ENCODE measurements at places on chromosomes 6 and 20.

- no peak for DNase-seq
Measured at GRCh38 chr20:36218380-36219064, 17.8 kb upstream of the AAR2 start.

DNA sequence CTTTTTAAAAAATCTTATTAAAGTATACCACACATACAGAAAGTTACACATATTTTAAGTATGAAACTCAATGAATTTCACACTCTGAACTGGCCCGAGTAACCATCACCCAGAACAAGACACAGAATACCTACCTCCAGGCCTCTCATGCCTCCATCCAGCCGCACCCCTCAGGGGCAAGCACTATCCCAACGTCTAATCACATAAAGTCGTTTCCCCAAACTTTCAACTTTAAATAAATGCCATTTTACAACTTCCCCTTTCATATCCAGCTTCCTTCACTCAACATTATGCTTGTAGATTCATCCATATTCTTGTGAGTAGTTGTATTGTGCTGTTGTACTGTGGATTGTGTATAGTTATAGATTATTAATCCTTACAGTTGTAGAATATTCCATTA, 539.1 kb downstream of the CD83 start:
- no peak for DNase-seq

GRCh38 chr6:115717062-115717461, 343.6 kb downstream of the FRK start:
- no peak for DNase-seq

- no peak for DNase-seq
Measured at GRCh38 chr20:61991476-61991875, 74.2 kb downstream of the TAF4 start.

DNA sequence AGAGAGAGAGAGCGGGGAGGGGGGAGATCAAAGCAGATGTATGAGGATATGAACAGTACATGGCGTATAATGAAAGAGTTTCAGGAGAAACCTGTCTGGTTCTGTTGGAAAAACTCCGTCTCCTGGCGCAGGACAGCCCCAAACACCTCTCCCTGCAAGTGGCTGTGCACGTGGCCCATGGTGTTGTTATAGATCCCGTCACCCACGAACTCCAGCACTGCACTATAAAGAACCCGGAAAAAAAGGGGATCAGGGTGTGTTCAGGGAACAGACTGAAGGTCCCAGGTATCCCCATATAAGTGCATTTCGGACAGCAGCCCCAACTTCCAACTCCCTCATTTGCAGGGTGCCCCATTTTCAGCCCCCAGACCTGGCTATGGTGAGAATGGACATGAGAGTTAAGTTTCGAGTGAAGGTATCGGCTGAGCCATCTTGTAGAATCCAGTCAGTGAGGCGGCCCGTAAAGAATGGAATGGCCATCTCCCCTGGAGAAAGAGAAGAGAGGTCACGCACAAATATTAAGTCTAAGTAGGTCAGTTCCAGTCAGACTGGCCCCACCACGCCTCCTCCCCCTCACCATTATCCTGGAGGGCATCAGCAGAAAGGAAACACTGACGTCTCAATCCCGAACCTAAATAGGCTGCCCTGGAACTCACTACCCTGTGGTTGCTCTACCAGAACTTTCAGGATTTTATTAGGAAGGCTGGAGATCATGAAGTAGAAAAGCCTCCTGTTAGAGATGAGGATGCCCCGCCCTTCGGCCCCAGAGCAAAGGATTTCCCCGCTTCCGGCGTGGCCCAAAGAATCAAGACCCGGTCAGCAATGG, 1.3 kb downstream of the TAP1 start:
- no peak for DNase-seq

- no peak for DNase-seq
Measured at GRCh38 chr6:47690214-47690613, 8.2 kb upstream of the ADGRF4 start.

GRCh38 chr6:84967389-84967788, 203.0 kb upstream of the TBX18 start:
- no peak for DNase-seq

DNA sequence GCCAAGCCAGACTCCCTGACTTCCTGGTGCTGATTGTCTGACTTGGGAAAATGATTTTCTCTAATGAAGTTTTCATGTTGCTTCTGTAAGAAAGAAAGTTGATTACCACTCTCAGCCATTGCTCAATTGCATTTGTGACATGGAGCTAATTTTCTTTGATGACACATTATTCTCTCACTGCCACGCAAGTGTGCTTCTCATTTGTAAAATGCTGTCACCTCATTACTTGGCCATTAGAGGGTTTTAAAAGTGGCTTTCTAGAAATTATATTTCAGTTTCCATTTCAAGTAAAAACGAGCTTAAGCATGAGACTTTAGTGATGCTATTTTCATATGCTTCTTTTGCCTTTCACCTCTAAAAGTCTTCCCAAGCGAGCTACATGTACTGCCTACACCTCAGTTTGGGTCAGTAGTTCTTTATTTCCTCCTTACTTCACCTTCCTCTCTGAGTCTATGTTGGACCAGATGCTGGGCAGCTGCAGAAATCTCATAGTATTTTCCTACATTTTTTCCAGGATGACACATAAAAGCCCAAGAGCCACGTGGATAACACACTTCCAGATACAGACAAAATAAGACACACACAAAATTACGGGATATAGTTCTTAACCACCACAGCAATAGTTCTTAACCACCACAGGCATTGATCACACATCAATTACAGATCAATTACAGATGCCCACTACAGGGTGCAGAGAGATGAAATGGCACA, 6.3 kb upstream of the FAM210B start:
- no peak for DNase-seq

GRCh38 chr6:96157018-96157565, 141.3 kb downstream of the FUT9 start:
- no peak for DNase-seq

GRCh38 chr6:158168040-158168289, at the start of gene SERAC1:
TSS of gene SERAC1 (minus strand) at chr6:158168262. CDS start at chr6:158158363, 9,899 bp downstream.
- DNase-seq, result no peak

DNA sequence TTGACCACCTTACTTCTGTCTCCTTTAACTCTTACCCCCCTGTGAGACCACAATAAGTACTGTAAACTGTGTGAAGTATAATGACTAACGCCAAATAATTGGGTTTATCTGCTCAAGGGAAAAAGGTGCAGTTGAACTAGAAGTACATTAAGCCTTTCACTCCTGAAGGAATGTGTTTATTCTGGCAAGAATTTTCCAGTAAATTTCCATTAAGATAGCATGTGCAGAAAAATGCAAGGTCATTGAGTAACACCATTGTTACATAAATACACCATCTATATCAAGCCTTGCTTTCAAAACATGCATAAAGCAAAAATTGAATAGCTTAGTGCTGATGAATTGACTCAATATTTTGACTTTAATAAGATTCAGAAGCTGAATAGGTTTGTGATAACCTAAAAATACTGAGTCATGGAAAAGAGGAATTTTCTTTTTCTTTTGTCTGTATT, 65.4 kb downstream of the ARHGAP18 start:
- no peak for DNase-seq

Measured in GOT3 (cell line).